ENCODE measurements at places on chromosomes 6 and 20.

DNA sequence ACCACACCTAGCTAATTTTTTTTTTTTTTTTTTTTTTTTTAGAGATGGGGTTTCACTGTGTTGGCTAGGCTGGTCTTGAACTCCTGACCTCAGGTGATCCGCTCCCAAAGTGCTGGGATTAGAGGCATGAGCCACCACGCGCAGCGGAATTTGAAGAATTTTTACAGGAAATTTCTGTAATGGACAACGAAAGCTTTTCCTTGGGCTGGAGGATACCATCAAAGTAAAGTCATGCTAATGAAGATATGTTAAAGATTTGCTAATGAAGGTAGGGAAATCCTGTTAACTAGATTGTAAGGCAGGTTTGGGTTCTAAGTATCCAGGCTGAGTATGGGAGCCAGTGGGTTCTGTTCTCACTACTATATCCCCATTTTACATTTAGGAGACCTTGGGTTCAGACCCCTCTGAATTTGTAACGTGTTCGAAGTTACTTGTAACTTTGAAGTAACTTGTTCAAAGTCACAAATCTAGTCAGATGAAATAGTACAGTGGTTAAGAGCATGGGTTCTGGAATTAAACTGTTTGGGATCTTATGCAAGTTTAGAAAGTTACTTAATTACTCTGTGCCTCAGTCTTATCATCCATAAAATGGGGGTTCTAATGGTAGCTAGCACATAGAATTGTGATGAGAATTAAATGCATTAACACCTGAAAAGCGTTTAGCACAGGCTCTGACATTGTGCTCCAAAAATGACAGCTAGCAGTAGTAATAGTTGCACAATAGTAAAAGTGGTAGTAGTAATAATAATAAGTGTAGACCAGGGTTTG is 123.4 kb upstream of the GPR6 start:
- no peak for DNase-seq

DNA sequence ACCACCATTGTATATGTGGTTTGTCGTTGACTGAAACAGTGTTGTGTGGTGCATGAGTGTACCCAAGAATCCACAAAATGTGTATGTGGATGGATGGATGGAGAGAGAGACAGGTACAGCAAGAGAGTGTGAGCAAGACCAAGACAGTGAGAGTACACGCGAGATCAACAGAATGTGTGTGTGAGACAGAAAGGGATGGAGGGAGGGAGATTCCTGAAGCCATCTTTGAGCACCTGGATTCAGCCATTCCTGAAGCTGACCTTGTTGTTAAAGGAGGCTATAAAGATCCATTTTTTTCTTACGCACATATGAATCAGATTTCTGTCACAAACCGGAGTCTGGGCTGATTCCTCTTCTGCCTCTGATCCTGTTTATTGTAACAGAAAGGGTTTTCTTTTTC is 64.1 kb downstream of the TFAP2C start:
- no peak for DNase-seq

DNA sequence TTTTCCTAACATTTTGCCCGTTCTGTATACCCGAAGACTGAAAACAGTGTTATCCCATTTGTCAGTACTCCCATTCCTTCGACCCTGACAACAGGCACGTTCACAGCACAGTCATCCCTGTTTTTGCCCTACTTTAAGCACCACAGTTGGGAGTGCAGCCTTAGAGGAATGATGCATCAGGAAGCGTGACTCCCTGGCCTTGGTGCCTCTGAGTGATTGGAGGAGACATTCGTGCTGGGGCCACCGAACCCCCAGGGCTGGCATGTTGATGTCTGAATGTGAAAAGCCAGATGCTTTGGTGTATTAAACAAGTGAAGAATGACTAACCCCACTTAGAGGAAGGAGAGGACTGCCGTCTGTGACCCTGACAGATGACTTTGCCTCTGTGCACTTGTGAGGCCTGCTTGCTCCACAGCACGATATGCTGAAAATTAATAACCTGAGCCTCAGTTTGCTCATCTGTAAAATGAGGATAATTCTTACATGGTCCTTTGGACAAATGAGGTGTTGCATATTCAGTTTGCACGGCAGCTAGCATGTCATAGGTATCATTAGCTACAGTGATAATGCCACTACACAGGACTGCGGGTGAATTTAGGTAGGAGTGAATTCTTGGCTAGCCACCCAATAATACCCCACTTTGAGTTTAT is 36.0 kb downstream of the STK35 start:
- DNase-seq: no peak

DNA sequence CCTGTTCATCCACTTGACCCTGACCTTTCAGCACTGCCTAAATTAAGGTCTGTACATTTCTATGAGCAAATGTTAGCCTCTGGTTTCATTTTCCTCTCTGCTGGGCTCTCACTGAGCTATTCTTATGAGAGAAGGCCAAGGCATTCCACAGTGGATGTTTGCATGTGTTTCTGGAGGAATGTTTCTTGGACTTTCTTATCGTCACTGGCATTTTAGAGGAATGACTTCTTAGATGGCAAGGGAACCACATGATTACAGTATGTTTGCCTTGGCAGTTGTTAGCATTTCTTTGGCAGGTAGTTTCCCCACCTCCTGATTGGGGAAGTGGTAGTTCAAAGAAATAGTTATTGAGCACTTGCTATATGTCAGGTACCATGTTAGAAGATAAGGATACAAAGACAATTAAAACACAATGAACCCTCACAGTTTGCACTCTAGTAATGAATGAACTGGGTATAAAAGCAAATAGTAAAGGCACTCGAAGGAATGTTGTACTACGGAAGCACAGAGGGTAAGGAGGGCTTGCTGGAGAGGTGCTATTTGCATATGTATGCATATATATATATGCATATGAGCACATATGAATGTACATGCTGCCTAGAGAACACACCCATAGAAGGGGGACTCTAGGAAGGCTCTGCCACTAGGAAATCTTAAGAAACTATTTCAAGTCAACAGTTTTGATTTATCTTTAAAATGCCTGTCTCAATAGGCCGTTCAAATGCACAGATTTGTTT is 307.4 kb downstream of the EYA4 start:
- DNase-seq: no peak

DNA sequence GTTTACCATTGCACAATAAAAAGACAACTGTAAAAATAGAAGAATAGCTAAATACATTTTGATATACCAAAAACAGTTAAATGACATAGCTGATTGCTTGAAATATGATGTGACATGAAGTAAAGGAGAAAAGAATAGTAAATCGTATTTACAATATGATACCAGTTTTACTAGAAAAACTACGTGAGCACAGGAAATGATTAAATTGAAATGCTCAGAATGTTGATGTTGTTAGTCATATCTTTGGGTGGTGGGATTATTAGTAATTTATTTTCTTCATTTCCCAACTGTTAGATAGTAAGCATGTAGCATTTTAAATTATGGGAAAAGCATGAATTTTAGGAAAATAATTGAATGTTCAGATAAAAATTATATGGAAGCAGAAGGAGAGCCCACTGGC is 268.3 kb upstream of the TAB2 start:
- no peak for DNase-seq

DNA sequence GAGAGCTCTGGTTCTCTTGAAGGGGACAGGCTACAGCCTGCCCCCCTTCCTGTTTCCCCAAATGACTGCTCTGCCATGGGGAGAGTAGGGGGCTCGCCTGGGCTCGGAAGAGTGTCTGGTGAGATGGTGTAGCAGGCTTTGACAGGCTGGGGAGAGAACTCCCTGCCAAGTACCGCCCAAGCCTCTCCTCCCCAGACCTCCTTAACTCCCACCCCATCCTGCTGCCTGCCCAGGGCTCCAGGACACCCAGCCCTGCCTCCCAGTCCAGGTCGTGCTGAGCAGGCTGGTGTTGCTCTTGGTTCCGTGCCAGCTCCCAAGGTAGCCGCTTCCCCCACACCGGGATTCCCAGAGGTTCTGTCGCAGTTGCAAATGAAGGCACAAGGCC is 9.8 kb downstream of the VEGFA start:
- no peak for DNase-seq

DNA sequence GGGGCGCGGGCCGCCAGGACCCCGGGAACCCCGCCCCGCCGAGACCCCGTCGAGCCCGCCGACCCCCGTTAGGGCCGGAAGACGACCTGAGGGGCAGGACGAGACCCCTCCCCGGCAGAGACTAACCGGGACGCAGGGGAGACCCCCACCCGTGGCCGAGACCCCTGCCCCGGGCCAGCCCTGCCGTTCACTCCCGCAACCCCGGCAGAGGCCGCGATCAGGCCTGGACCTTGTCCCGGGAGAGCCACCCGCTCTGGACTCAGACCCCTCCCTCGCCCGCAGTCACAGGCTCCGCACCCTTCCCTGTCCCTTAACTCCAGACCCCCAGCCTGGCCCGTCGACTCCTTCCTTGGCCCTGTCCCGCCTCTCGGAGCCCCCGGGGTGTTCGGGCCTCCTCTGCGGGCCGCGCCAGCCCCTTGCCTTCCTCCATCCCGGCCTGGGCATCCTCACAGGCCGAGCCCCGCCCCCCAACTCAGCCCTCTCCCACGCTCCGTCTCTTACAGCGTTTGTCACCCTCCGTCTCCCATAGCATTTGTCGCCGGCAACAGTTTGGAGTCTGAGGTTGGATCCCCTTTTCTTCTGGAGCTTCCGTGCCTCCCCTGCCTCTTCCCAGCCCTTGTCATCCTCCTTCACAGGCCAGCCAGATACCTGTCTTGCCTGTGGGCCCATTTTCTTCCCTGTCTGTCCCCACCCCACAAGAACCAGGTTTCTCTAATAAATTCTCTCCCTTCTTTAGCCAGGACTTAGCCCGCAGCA is 569 bp downstream of the TCEA2 start:
- no peak for DNase-seq

DNA sequence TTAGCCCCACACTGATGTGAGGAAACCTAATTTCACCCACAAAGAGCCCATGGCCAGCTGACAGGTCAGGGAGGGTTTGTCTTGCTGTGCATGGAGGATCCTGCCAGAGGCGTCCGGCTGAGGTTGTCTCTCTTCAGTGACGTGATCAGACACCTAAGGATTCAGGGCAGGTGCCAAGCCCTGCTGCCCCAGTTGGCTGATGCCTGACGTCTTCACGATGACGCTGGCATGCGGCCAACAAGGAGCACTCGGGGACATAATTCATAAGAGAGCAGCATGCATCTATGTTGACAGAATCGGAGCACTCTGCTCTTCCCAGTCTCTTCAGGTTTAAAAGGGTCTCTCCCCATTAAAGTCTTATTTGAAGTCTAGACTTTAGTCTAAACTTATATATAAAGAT is 47.8 kb downstream of the PSMB1 start:
- no peak for DNase-seq

Data from hindlimb muscle (tissue), 1 donor.